GM12891 (cell line): ENCODE measurements at places on chromosomes 11 and 22.

DNA sequence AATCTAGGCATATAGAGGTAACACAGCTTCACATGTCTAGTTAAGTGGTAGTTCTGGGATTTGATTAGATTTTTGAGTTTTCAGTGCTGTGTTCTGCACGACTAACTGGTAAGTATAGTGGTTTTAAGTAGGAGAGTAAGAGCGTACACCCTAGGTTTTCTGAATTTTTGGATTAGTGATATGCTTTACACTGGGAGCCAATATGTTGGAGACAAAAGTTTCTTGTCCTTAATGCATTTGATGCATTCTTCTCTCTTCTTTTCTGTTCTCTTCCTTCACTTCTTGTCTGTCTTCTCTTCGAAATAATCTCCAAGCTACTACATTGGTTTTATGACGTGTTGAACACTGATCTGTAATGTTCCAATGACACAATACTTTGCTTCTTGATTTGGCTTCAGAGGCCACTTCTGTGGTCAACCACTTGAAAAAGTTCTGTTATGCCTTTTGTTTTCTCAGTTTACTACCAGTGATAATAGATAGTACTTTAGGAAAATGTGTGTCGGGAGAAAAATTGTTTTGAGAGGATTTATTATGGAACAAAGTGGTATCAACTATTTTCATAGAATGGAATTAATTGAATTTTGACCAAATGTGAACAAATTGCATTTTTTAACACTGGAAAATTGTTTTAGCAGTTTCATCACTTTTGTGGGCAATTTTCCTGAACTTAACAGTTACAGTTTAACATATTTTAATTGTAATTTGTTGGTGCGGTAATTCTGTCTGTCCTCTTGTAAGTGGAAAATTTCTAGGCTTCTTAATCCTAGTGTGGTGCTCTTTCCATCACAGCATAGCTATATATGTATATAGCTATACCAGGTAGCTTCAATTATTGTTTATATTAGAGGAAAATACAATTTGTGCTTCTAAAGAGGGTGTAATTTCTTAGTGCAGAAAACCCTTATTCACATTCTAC, 2.6 kb downstream of the PDE3B start:
- DNase-seq: no peak

DNA sequence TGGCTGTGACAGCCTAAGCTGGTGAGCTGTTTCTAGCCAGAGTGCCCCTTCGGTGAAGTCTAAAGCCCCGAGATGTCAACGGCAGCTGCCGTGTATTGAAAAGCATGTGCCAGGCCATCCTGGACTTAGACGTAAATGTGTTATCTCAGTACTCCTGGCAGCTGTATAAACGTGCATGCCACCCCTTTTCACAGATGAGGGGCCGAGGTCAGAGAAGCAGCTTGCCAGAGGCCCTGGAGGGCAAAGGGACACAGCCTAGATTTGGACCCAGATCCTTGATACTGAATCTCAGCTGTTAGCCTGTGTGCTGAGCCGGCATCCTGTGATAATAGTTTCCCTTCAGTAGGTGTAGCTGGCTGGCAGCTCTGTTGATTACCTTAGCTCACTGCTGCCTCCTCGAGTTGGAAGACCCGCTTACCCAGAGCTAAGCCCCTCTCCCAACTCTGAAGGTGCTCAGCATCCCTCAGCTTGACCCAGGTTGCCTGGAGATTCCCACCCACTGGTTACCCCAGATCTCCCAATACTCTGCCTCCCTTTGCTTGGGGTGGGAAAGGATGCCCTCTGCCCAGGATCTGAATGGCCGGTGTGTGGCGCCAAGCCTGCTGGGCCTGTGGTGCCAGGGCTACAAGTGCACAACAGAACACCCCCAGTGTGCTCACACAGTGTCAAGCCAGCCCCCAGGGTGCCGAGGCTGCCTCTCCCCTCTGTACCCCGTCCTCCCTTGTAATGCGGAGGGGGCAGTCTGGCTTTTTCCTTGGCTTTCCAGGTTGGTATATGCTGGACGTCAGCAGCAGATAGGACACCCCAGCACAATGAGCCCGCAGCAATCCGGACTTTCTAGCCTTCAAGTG, 59.8 kb upstream of the WNT7B start:
- no peak for DNase-seq

GRCh38 chr11:12016246-12016645, 7.8 kb upstream of the DKK3 start:
- no peak for DNase-seq

- no peak for DNase-seq
Measured at GRCh38 chr11:66563832-66564231, 4.6 kb downstream of the CTSF start.

DNA sequence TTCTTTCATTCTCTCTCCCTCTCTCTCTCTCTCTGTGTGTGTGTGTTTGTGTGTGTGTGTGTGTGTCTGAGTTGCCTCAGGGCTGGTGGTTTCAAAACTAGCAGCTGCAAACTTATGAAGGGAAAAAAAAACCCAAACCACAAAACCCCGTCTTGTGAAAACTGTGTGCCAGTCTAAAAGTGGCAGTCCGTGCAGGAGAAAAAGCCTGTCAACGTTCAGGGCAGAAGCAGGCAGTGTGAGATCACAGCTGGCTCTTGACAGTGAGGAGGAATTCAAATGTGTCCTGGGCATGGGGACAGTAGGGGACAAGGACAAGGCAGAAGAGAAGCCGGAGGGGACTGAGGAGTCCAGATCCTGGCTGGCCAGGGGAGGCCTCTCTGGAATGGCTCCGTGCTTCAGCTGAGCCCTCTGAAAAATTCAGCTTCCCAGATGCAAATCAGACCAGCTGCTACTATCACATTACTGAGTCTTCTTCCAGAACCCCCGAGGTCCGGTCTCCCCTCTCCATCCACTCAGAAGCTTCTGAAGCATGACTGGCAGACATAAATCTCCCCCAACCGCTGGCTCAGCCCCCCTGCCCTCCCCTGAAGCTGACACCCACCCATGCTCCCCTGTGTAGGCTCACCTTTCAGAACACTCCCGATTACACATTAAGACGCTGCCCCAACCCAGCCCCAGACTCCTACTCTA, 31.9 kb downstream of the FLI1 start:
- DNase-seq: no peak

- no peak for DNase-seq
Measured at GRCh38 chr11:75982309-75982708, 167.3 kb downstream of the UVRAG start.

GRCh38 chr11:18721561-18722292, 4.3 kb downstream of the IGSF22 start:
- peak; percentile 61 for DNase-seq

DNA sequence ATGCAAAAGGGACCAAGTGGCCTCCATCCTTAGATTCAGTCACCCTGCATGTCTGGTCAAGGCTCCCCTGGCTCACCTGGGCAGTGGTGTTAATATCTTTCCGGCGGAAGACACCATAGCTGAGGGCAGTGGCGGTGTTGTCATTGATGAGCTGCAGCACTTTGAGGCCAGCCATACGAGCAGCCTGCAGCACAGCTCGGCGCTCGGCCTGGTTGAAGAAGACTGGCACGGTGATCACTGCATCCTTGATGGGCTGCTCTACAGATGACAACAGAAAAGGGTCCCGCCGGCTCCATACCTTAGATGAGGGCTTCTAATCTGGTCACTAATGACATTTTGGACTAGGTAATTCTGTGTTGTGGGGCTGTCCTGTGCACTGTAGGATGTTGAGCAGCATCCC, 2.6 kb downstream of the HYOU1 start:
- DNase-seq: no peak

GRCh38 chr11:2531987-2532703, 87.3 kb downstream of the KCNQ1 start:
- DNase-seq: no peak

DNA sequence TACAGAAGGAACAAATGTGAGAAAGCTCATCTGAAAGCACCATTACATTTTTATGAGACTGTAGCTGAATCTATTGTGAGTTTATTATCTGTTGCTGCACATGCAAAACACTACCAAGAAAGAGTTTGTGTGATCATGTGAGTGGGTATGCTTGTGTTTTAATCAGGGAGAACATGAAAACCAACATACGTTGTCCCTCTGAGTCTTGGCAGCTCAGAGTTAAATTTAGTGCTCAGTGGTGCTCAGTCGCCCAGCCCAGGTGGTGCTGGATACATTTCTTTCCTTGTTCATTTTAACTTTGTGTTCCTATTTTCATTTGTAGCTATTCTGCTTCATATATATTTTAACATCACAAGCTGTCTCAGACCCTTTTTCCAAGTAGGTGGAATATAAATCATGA, 500.6 kb downstream of the NTM start:
- no peak for DNase-seq

- DNase-seq: no peak
Measured at GRCh38 chr22:36333644-36334043, 54.1 kb downstream of the MYH9 start.

- no peak for DNase-seq
Measured at GRCh38 chr11:58917159-58917783, 22.0 kb upstream of the GLYATL1 start.

DNA sequence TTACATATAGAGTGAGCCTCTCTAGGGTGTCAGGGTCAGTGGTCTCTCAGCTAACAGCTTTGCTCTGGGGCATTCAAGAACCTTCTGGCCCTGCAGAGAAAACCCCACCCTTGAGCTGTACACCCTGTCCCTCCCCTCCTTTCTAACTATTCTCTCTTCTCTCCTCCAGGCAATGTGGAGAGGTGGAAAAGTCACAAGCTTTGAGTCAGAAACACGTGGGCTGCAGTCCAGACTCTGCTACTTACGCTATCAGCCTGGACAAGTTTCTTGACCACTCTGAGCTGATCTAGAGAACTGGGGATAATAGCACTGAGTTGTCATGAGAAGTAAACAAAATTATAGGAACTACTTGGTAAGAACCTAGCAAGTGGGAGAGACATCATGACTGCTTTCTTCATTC, 10.7 kb upstream of the FAM83F start:
- no peak for DNase-seq

DNA sequence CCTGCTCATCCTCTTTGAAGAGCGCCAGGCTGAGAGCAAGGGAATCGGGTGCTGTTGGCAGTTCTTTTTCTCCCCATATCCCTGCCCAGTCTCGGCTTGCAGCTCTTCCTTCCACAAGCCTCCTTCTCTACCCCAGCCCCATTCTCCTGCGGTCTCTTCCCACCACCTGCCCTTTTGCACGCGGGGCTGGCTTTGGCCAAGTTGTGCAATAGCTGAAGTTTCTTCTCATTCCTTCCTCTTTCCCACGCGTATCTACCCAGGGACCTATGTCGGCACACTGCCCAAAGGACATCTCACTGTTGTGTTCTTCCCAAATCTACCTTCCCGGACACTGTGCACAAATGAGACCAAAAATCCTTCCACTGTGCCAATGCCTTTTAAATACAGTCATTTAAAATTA, 22.3 kb upstream of the HTR3A start:
- no peak for DNase-seq

DNA sequence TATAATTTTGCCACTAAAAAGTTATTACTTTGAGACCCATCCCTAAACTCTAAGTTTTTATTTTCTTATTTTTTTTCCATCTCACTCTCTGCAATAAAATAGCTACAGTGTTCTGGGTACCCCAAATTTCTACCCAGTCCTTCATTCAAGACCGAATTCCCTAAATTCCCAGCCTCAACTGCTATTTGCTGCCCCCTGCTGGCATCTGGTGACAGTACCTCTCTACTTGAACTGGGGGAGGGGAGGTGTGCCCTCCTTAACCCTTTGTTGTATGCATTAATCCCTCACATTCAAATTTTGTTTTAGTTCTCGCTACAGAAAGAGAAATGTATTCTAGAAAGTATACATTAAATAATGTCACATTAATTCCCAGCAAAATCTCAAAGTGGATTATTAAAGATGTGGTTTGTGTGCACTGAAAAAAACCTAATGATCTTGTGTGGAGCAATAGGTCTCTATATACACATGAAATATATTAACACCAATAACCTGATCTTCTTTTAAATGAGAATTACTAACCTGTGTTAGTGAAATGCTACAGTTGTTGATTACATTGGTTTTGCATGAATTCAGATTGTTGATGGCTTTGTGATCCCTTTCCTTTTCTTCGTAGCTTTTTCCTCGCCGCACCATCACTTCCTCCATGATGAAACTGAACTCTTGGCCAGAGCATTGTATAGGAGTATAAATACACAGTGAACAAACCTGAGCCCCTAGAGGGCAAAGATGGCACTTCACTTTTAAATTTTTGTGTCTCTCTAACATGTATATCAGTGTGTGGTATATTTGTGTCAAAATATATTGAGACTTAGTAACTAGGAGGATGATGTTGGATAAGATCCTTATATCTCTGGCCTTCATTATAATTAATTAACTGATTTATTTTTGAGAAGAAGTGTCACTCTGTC, 590.0 kb downstream of the METTL15 start:
- peak; percentile 2 for DNase-seq

DNA sequence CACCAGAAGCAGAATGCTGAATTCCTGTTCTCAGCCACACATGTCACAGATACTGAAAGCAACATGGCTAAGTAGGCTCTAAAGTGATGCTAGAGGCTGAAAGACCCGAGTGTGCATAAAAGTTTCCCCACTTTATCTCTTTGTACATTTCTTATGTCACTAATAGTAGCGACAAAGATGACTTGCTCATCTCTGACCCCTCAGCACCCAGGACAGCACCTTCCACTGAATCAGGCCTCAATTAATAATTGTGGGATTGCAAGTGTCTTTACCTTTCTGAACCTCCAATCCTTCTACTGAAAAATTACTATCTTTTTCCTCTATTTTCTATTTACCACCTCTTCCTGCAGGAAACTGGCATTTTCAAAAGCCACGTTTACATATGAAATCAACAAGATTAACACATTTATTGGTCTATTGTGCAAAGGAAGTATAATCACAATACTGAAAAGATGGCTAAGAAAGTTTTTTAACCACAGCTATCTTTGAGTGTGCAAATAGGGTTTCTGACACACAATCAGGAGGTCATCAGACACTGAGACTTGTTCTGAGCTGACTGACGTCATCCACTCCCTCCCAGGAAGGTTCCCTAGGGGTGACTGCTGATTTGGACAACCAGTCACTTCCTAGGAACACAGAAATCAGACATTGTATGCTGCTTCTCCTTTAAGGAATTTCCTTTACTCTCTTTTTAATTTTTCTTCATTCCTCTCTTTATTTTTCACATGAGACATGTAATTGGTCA, 213.9 kb upstream of the ISX start:
- no peak for DNase-seq

DNA sequence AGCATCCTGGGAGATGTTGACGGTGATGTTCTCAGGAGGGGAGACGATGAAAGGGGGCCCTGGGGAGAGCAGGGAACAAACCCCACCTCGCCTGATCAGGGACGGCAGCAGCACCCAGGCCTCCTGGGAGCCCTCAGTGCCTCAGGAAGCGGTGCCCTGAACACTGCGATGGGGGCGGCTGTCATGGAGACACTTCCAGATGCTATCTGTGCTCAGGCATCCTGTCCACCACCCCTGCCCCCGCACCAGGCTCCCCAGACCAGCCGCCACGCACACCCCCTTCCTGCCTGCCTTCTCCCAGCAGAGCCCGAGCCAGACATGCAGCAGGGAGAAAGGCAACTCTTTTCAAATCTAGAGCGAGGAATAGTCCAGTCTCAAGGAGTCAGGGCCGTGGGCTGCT, 20.6 kb downstream of the IGSF9B start:
- no peak for DNase-seq

DNA sequence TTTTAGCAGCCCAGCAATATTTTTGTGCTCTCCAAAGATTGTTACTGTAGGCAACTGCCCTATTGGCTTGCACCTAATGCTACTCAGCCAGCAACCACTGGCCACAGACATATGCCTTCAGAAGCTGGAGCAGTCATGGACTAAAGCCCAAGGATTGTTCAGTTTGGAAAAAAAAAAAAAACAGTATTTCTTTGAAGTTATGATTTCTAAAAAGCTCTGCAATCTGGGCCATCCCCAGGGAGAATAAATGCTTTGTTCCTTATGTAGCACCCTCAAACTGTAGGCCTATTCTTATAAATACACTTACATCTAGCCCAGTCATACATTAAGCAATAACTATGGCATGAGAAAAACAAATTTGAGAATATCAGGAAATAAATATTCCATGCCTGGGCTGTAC, 2190.5 kb upstream of the RAG2 start:
- DNase-seq: no peak
